ENCODE measurements at places on chromosomes 12 and 14.

DNA sequence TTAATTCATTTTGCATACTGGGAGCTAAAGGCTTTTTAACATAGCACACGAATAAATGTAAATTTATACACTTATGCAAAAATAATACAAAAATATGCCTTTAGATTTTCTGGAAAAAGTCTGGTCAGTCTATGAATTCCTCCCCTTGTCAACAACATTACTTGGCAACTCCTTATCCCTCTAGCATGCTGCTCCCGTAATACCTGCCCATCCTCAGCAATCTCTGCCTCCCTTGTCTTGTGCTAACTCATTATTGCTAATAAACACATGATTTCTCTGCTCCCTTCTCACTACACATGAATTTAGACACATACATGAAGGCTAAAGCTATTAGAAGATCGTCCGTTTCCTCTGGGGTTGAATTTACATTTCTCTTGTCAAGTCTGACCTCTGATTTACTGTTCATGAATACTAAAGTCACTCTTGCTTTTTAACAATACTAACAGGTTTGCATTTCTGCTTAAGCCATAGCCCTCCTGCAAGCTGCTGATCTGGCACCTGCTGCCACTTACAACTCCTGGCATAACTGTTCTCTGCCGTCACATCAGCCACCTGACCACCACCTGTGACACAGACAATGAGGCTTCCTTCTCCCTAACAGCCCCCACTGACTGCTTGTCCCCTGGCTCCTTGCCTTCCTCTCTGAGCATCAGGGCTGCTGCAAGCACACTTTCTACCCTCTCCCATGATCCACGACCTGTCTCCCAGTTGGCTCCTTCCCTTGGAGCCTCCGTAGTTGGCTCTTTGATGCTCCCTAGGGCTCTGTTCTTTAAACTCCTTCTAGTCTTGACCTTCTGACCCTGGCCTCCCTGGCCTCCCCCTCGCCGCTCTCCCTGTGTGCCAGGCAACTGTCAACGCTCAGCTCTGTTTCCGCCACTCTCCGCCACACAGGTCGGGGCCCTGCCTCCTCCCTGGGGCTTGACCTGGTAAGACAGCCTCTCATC, 177.6 kb downstream of the CALM1 start:
- DNase-seq = no peak

- no peak for DNase-seq
Measured at GRCh38 chr12:118922405-118922804, 58.9 kb upstream of the SRRM4 start.

DNA sequence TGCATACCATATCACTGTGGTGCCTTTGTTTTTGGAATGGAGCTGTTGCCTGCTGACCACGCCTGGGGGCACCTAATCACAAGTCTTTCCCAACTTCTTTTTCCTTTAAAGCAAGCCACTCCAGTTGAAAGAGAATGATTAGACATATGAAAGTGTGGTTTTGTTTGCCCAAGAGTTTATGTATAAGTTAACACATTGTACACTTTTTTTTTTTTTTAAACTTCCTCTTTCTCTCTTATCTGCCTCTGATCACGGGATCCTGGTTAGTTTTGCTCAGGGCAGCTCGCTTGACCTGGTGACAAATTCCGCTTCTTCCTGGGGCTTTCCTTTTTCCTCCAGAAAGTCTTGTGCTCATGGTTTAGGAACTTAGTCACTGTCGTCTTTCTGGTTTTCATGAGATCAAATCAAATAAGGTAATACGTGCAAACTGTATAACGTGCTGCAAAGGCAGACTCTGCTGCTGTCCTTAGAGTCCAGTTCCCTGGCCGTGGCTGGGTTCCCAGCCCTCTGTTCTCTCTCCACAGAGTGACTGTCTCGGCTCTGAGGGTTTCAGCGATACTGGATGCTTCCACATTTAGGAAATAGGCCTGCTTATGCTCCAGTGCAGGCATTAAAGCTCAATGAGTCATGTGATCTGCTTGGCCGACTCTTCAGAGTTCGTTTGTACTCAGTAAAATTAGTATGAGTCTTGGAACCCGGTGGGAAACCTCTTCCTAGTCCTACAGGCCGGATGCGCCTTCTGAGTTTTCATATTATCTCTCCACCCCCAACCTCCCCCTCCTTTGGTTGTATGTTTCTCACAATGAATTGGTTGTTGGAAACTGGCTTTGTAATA, 15.2 kb downstream of the RASSF3 start:
- peak; percentile 52 for DNase-seq

- DNase-seq = no peak
Measured at GRCh38 chr12:24979329-24979728, 30.4 kb upstream of the BCAT1 start.

DNA sequence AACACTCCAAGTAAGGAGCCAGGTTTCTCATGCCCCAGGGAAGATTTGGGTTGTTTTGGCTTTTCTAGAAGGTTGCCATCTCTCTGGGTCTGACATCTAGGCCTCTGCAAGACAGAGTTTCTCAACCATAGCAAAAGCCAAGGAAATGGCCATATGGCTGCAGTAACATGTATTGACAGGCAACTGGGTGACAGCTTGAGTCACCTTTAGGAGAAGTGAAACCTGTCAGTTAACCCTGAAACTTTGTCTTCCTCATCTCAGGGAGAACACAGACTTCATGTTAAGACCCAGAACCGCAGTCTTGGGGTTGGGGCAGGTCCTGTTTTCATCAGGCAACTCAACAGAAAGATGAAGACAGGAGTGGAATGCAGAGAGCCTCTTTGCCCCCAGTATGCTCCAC, 46.0 kb upstream of the PLBD1 start:
- no peak for DNase-seq

GRCh38 chr14:98834119-98834518, 437.9 kb downstream of the BCL11B start:
- DNase-seq = no peak

GRCh38 chr12:2756756-2757155, 38.0 kb upstream of the FKBP4 start:
- DNase-seq = no peak

DNA sequence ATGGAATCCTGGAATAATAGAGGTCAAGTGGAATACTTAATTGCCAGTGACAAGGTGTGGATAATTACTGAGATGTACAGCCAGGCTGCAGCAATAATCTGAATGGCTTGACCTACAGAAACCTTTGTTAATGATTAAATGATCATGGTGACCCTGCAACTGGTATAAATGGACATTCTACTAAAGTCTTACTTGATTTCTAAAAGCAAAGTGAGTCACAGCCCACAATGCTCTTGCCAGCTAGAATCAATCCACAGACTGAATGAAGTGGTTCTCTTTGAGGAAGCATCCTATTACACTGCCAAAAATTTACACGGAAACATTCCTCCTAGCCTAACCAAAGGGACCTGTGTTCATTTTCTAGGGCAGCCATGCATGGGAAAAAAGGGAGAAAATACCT, 518.5 kb downstream of the SOX5 start:
- no peak for DNase-seq

- DNase-seq = no peak
Measured at GRCh38 chr12:40444174-40444573, 219.4 kb downstream of the LRRK2 start.

DNA sequence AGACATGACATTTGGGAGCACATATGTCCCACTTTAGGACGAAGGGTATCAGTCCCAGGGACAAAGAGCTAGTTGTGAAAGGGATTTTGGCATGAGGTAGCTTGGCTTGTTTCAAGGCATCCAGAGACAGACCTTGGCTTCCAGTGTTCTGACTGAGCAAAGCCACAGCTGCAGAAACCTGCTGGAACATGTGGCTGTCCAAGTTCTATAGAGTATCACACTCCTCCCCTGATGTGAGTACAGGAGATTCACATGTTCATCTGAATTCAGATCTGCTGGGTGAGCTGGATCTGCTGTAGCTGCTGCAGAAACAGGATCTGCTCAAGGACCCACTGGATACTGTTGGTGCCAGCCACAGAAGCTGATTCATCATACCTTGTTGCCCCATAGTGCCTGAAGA, 10.1 kb upstream of the C14orf39 start:
- DNase-seq = no peak

DNA sequence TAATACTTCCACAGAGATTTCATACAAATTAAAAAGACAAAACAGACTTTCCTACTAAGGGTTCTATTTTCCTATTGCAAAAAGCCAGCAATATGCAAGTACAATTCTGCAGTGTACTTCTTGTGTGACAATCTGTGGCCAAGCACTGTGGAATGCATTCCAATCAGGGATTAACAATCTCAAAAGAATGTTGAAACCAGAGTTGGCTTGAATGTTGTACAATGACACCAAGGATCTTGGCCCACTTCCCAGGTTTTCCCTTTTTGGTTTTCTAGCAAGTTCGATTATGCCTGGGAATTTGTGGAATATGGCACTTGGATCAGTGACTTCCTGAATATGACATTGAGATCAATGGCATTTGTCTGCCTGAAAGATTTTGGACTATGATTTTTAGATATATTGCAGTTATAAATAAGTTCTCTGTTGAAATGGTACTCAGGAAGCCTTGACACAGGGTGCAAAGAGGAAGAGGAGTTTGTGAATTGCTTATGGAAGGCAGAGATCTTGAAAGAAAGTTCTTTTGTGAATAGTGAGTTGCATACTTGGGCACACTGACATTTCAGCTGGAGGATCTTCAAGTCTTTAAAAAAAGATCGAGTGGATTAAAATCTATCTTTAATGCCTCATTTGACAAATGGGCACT, 81.4 kb upstream of the FERMT2 start:
- peak; percentile 83 for DNase-seq

DNA sequence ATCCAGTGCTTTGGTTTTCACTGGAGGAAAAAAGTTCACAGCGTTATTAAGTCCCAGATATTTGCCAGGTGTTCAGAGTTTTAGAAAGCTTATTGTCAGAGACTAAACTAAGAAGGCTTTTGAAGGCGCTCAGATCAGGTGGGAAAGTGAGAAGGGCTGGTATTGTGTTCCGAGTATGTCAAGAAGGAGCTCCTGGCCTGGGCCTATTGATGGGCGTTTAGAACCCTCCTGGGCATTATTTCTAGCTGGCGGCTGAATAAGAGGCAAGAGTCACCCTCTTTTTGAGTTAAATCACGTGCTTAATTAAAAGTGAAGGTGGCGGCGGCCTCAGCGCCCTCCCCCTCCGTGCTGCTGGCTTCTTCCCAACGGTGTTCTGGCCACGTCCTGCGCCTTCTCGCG, 20.9 kb upstream of the GNS start:
- DNase-seq = no peak

- DNase-seq = peak; percentile 66
Measured at GRCh38 chr14:44961151-44961553, 595 bp downstream of the KLHL28 start.

DNA sequence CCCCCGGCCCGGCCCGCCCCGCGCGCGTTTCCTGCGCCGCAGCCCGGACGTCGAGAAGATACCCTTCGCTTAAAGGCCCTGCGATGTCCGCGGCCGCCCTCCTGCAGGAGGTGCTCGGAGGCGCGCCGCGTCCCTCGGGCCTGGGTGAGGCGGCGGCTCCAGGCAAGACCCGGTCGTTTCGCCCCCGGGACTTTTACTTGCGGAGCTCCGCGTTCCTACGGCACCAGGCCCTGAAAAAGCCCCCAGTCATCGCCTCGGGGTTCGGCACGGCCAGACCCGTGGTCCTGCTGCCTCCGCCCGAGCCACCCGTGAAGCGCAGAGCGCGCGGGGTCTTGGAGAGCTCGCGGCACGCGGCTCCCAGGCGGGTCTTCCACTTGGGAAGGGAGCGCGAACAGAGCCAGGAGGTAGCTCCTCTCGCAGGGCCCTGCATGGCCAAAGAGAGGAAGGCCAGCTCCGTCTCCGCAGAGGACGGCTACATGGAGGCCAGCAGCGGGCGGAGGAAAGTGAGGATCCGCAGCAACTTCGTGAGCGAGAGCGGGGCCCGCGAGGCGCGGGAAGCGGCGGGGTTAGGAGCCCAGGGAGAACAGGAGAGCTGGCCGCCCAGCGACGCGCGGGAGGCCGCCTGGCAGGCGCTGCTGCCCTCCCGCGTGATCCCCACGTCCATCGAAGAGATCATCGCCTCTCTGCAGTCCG, 26.9 kb downstream of the TTC6 start:
- DNase-seq = no peak

DNA sequence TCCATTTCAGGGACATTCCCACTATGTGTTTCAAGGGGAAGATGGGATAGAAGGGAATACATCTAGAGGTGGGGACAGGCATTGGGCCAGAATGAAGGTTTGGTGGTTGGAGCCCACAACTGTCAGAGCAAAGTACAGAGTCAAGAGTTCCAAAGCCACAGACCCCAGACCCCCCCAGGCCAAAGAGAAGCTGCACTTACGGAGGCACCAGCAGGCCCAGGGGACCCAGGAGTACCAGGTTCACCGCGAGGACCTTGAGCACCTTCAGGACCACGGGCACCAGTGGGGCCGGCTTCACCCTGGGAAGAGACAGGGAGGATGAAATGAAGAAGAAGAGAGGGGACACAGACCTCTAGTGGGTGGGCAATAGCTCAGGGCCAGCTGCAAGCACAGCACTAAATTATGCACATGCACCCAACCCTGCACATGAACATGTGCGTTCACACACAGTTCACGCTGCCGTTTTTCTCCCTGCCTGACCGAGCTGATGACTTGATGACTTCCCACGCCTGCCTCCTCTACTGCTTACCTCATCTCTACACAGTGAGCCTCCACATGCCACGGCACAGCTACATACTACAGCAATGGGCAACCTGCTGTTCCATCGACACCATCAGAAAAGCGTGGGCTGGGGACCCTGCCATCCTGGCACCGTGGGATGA, 16.7 kb downstream of the COL2A1 start:
- peak; percentile 48 for DNase-seq

DNA sequence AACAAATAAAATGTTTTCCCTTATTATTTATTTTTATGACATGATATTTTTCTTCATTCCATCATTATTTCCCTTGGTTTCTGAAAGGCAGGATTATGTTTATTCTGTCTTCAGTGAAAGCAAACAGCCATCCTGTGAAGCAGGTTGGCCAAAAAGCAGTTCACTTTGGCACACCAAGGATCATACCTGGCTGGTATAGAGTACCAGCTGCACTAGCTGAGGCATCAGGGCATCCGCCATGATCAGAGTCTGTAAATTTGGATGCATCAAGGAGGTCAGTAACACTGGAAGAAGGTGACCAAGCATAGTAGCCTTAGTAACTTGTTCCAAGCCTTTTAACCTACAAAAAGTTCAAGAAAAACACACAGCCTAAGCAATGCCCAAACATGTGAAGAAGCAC, 123.3 kb downstream of the HECTD4 start:
- no peak for DNase-seq

DNA sequence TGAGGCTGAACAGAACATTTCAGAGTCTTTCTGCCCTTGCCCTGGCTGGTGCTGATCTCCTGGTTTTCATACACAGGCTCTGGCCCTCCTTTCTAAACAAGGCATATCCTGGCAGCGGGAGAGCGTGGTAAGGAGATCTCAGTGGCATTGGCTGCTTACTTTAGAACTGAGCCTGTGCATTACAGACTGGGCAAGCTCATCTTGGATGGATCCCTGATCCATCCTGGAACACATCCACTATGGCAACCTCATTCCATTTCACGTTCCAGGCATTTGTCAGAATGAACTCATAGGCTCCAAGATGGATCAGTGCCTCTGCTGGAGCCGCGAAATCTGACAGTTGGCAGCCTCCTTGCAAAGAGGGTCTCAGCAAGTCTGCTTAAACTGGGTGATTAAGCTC, 224.5 kb upstream of the PELI2 start:
- no peak for DNase-seq

Data from AG08395 (cell line).